Eye (tissue), 1 donor: ENCODE measurements at places on chromosomes 16 and 17.

DNA sequence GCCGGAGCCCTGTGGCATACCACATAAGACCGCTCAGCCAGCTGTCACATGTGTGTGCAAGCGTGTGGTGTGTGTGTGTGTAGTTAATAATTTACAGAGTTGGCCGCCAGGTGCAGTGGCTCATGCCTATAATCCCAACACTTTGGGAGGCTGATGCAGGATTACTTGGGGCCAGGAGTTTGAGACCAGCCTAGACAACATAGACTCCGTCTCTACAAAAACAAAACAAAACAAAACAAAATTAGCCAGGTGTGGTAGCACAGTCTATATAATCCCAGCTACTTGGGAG, 20.4 kb downstream of the SOCS1 start:
- DNase-seq = no peak

DNA sequence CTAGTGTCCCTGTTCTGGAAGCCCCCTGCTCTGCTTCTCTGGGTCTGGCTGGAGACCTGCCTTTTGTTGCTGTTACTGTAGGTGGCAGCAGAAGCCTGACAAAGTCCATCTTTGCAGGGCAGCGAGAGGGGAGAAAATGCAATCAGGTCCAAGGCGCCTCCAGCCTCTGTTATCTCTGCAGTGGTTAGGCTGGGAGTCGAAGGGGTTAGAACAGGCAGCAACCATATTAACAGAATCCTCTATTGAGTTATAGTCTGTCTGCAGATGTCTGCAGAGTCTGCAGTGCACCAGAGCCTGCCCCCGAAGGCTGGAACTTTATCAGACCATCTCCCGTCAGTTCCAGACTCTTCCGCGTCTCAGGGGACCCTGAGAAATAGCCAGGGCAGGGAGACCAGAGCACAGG, 404.9 kb upstream of the EEF2KMT start:
- peak; percentile 72 for DNase-seq

- DNase-seq = no peak
Measured at GRCh38 chr17:7095625-7096024, 15.6 kb upstream of the CLEC10A start.

- no peak for DNase-seq
Measured at GRCh38 chr16:2385190-2385836, 43.9 kb upstream of the CCNF start.

GRCh38 chr17:71709271-71709890, 411.4 kb upstream of the SOX9 start:
- DNase-seq = peak; percentile 74
